ENCODE measurements at places on chromosomes 2 and 18. TPM values are rescaled to one million over a fixed set of nuclear protein-coding genes. Genes with fewer than 3 reads are reported as not detected.
A peak's percentile ranks its signal among the peaks of the same experiment; 100 is the strongest.

DNA sequence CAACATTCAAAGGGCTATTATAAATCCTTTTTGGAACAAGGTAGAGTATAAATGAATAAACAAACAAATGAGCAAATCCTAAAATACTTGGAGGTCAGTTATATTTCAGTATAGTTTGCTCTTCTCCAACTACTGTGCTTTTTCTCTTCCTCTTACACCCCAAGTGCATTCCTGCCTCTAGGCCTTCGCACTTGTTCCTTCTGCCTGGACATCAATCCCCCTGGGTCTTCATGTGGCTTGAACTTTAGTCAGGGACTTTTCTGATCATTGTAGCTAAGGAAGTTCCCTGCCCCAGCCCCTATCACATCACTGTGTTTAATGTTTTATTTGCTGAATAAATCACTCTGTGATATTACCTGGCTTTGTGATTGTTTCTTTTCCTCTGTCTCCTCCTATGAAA lies 418.2 kb upstream of the HNRNPA3 start:
- no peaks in the 10 kb centered on the region for H3K4me1 ChIP-seq
- no peaks in the 10 kb centered on the region for H3K36me3 ChIP-seq
- no peaks in the 10 kb centered on the region for H3K27me3 ChIP-seq
- H3K4me3 ChIP-seq: no peak overlapping the region

DNA sequence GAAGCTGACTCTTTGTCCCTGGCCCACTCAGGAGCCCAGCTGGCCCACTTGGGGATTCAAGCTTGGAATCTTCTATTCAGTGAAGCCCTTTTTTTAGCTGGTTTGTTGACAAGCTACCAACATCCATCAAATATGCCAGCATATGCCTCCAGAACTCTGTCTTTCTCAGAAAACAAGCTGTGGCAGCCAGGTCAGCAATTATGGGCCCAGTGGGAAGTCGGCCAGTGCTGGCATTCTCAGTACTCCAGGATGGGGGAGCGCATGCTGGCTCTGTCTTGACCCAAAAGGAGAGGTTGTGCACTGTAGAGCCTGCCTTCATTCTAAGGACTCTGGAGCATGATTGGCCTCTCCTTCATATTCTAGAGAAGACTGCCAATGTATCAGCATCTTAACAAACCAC lies 401.5 kb downstream of the CNTNAP5 start:
- no peaks in the 10 kb centered on the region for H3K4me1 ChIP-seq
- no peaks in the 10 kb centered on the region for H3K27me3 ChIP-seq
- DNase-seq: no peak
- H3K36me3 ChIP-seq: no peaks in the 10 kb centered on the region
- no peak overlapping the region for H3K4me3 ChIP-seq

Gene UGT1A10
- not detected for total RNA-seq

DNA sequence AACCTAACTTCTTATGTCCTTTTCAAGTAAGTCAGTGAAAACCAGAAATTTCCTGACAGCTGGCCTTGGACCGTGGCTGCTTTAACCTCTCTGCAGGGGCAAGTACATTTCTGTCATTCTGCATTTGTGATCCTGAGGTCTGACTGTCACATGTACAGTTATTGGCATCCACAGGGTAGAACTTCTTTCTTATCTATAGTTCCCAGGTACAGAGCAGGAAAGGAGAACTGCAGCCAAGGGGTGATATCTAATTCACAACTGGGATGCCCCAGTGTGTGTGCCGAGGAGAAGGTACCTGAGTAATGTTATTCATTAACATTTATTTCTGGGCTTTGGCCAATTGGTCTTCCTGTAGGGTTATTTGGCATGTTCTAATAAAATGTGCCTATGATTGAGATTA lies 468.9 kb downstream of the PARD3B start:
- no peaks in the 10 kb centered on the region for H3K36me3 ChIP-seq
- no peak for DNase-seq
- no peak overlapping the region for H3K4me3 ChIP-seq
- no peak overlapping the region for H3K27ac ChIP-seq

- H3K4me3 ChIP-seq: no peak overlapping the region
- H3K36me3 ChIP-seq: no peaks in the 10 kb centered on the region
- no peak for DNase-seq
- no peaks in the 10 kb centered on the region for H3K27me3 ChIP-seq
- peaks cover under 1% of the 10 kb centered on the region for H3K4me1 ChIP-seq
- H3K27ac ChIP-seq: no peak overlapping the region
Measured at GRCh38 chr18:57527556-57528229, 58.8 kb downstream of the FECH start.

DNA sequence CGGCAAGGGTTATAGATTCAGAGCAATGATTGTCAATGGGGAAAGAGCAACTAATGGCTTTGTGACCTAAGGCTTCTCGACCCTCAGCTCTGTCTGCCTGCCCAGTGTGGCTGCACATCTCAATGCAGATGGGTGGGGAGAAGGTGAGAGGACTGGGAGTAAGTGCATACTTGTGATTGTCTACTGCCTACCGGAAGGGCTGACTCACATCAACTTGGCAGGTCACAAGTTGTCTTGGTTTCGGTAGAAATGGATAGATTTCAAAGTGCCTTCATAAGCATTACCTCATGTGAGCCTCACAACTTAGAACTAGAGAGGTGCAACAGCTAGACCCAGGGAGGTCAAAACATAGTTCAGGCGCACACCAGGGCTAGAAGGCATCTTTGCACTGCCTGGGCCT lies 29.4 kb downstream of the STAT1 start:
- peaks cover 85% of the 10 kb centered on the region for H3K36me3 ChIP-seq
- no peak overlapping the region for H3K4me3 ChIP-seq
- H3K27me3 ChIP-seq: no peaks in the 10 kb centered on the region
- H3K27ac ChIP-seq: no peak overlapping the region
- no peak for DNase-seq
- H3K4me1 ChIP-seq: peaks cover 16% of the 10 kb centered on the region

DNA sequence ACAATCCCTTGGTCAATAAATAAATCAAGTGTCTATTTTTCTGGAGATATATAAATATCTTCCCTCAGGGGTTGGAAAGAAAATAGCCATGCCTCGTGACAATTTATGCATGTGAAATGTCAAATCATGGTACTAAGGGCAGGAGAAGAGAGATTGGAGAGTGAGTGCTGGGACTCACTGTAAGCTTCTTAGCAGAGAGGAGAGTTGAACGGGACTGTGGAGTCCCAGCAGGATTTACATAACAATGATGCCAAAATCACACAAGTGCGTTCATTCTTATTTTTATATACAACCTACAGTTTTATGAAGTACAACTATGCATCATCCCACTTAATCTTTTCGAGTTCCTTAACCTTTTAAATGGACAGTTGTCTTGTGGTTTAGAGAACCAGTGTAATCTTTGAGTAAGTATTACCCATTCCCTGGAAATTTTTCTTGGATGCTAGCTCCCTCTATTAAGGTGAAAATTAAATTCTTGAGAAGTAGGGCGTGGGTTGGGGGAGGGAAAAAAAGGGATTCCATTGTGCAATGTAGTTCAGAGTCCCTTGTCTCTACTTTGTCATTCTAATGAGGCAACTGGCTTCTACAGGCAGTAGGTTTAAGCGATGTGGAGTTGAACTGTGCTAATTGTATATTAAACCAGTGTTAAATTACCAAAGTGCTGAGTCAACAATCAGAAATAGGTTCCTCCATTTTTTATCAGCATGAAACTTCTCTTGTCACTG lies 143.6 kb upstream of the EPHA4 start:
- no peaks in the 10 kb centered on the region for H3K36me3 ChIP-seq
- no peak overlapping the region for H3K4me3 ChIP-seq
- no peak for DNase-seq
- H3K27me3 ChIP-seq: no peaks in the 10 kb centered on the region
- no peaks in the 10 kb centered on the region for H3K4me1 ChIP-seq
- H3K27ac ChIP-seq: no peak overlapping the region

DNA sequence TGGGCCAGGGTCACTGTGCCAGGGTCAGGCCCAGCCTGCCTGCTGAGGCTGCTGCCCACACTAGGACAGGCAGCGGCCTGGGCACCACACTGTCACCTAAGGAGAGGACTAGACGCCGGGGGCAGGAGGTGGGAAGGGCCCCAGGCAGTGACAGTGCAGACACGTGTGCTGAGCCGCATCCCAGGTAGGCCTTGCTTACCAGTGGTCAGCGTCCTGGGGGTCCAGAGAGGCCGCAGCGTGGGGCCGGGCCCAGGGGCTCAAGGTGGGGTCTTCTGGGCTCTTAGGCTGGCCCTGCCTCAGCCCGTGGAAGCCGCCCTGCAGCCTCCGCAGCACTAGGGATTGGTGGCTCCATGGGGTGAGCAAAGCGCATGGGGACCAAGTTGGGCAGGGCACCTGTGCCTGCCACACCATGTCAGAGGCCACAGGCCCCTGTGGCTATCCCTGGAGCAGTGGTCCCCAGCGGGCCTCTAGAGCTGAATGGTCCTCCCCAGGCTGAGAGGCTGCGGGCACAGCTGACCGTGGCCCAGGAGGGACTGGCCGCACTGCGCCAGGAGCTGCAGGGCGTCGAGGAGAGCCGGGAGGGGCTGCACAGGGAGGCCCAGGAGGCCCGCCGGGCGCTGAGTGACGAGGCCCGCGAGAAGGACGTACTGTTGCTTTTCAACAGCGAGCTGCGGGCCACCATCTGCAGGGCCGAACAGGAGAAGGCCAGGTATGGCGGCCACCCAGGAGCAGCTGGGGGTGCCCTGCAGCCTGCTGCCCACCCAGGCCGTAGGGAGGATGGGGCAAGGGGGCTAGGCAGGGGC lies 35.2 kb upstream of the SNED1 start:
- no peaks in the 10 kb centered on the region for H3K36me3 ChIP-seq
- no peaks in the 10 kb centered on the region for H3K4me1 ChIP-seq
- no peak overlapping the region for H3K4me3 ChIP-seq
- H3K27ac ChIP-seq: no peak overlapping the region

GRCh38 chr2:105515581-105516415 lies 116.9 kb upstream of the FHL2 start:
- peaks cover 48% of the 10 kb centered on the region for H3K4me1 ChIP-seq
- H3K27me3 ChIP-seq: no peaks in the 10 kb centered on the region
- H3K36me3 ChIP-seq: no peaks in the 10 kb centered on the region
- no peak overlapping the region for H3K27ac ChIP-seq
- H3K4me3 ChIP-seq: no peak overlapping the region

Gene RAMP1
- total RNA-seq: 239 TPM

DNA sequence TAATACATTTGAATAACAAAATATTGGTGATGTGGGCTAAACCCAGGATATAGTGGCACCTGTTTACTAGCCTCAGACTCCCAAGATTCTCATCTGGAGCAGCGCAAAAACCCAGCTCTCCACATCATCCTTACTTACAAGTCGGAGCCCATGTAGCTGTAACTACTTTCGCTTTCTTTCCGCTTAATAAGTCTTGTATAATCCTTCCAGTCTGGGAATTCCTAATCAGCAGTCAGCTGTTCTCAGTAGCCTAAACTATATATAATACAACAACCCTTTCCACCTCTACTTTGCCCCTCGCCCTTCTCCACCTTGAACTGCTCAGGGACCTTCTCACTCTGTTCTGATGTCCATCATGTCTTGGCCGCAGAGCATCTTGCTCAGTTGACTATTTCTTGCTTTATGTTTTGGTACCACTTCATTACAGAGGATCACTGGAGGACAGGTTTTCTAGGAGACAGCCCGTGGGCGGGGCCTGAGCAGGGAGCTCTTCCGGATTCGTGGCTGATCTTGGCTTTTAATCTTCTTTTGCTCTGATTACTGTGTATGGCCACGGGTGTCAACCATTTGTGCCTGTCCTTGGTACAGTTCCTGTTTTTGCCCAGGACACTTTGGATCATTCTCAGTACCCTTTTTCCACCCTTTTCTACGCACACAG lies 119.9 kb upstream of the SERTAD2 start:
- no peaks in the 10 kb centered on the region for H3K36me3 ChIP-seq
- H3K4me3 ChIP-seq: no peak overlapping the region
- no peaks in the 10 kb centered on the region for H3K4me1 ChIP-seq
- no peaks in the 10 kb centered on the region for H3K27me3 ChIP-seq
- DNase-seq: no peak

GRCh38 chr18:59502274-59503175 lies 143.5 kb upstream of the LMAN1 start:
- no peak overlapping the region for H3K4me3 ChIP-seq
- no peaks in the 10 kb centered on the region for H3K27me3 ChIP-seq
- H3K27ac ChIP-seq: peak overlapping the region; percentile 90
- DNase-seq: peak; percentile 75

DNA sequence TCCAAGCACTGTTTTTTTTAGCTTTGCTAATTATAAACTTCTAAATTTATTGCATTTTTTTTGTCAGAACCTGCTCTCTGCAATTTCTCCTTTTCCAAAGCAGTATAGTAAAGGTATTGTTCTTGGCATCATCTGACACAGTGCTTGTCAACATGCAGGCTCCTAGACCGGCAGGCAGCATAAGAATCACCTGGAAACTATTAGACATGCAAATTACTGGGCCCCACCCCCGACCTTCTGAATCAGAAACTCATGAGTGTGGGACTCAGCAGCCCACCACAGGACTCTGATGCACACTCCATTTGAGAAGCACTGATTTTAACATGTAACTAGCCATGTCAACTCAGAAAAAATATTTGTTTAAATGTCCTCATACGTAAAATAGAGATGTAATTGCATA lies 551.1 kb upstream of the CELF4 start:
- DNase-seq: no peak
- H3K36me3 ChIP-seq: no peaks in the 10 kb centered on the region
- no peaks in the 10 kb centered on the region for H3K27me3 ChIP-seq
- no peaks in the 10 kb centered on the region for H3K4me1 ChIP-seq
- no peak overlapping the region for H3K4me3 ChIP-seq

Gene LINC00305
- total RNA-seq: not detected

DNA sequence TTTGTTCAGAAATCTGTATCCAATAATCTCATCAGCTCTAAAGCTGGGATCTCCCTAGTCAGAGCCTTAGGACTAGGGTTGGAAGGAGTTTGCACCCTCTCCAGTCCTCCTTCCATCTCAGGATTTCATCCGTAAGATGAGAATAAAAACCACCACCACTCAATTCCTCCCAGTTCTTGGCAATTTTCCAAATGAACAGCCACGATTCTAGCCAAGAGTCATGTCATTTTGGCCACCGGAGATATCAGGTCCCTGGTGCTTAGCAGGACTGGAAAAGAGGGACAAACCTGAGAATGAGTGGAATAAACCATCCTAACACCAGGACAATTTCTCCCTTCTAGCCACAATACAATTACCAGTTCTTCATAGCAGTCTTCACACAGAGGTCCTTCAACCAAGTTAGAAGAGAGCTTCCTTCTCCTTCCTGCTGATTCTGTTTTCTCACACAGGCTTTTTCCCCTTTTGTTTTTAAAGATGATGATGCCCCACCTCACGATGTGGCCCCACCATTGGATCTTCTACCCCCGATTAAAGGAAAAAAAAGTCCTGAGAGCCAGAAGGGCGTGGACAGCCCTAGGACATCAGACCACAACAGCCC lies 36.2 kb downstream of the KIAA2012 start:
- no peaks in the 10 kb centered on the region for H3K27me3 ChIP-seq
- H3K36me3 ChIP-seq: no peaks in the 10 kb centered on the region
- H3K4me3 ChIP-seq: no peak overlapping the region
- H3K4me1 ChIP-seq: no peaks in the 10 kb centered on the region

All from right atrium auricular region (tissue), 2 donors.